ENCODE measurements at places on chromosomes 12 and 14.

GRCh38 chr12:77746096-77746495 is 84.6 kb upstream of the NAV3 start:
- no peak for DNase-seq

DNA sequence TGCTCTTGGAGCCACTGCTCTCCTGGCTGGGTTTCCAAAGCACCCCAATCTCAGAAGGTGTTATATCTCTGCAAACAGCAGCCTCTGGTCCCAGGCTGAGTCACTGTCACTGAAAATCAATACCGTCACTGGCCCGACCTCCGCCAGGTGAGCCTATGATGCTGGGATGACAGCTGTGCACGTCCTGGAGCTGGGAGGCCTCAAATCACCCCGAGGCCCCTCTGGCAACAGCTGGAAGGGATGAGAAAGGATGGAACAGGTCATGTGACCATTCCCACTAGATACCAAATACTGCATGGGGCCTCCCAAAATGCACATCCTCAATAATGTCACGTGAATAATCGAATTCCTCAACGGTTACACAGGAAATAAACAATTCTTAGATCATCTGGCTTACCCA is 190.8 kb downstream of the TTC7B start:
- DNase-seq: peak; percentile 23

GRCh38 chr12:4719821-4720636 is at the start of gene GALNT8:
TSS of gene GALNT8 (plus strand) at chr12:4720400. CDS start at chr12:4720678, 278 bp downstream.
- no peak for DNase-seq

DNA sequence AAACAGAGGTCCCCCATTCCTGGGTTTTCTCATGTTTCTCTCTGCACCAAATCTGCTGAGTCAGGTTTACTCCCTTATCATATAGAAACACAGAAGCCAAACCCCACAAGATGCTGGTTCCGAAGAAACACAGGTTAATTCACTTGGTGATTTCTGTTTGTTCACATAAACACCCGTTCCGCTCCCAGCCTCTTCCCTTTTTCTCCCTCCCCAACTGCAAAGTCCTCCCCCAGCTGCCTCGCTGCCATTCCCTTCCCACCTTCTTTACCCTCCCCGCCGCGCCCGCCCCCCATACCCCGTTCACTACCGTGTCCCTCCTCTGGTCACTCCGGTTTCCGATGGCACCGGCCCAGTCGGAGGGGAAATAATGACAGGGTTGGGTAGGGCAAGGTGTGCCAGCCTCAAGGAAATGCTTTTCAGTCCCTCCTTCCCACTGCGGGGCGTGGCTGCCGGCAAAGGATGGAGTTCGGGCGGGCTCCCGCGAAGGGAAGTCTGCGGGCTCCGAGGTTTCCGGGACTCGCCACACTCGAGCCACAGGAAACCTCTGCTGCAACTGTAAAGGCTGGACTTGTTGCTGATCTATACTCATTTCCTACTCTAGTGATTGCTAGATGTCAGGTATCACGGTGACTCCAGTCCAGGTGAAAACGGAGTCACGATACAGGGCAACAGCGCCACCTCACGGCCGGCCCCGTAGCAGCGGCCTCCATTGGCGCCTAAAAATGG is at the start of gene STYK1:
STYK1 (minus strand) TSS at position 394 of the 726 bp plus-strand sequence. CDS start 39,434 bp downstream, outside the sequence.
- peak; percentile 45 for DNase-seq

- no peak for DNase-seq
These were observed 396.0 kb upstream of the PRICKLE1 start for GRCh38 chr12:42985506-42985905.

DNA sequence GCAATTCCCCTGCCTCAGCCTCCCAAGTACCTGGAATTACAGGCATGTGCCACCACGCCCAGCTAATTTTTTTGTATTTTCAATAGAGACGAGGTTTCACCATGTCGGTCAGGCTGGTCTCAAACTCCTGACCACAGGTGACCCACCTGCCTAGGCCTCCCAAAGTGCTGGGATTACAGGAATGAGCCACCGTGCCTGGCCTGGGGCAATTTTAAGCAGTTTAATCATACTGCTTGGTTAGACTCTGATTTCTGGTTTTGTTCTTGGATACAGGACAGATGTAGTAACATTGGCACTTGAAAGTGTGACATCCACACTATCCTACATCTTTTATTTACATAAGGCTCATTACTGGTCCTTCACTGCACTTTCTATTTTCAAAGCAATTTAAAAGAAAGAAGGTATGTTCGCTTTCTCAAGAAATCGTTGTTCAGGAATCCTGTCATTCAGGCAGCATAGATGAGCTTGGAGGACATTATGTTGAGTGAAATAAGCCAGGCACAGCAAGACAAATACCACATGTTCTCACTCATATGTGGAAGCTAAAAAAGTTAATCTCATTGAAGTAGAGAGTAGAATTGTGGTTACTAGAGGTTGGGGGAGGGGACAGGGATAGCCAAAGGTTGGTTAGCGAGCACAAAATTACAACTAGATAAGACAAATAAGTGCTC is 4.0 kb upstream of the NUAK1 start:
- DNase-seq: no peak

DNA sequence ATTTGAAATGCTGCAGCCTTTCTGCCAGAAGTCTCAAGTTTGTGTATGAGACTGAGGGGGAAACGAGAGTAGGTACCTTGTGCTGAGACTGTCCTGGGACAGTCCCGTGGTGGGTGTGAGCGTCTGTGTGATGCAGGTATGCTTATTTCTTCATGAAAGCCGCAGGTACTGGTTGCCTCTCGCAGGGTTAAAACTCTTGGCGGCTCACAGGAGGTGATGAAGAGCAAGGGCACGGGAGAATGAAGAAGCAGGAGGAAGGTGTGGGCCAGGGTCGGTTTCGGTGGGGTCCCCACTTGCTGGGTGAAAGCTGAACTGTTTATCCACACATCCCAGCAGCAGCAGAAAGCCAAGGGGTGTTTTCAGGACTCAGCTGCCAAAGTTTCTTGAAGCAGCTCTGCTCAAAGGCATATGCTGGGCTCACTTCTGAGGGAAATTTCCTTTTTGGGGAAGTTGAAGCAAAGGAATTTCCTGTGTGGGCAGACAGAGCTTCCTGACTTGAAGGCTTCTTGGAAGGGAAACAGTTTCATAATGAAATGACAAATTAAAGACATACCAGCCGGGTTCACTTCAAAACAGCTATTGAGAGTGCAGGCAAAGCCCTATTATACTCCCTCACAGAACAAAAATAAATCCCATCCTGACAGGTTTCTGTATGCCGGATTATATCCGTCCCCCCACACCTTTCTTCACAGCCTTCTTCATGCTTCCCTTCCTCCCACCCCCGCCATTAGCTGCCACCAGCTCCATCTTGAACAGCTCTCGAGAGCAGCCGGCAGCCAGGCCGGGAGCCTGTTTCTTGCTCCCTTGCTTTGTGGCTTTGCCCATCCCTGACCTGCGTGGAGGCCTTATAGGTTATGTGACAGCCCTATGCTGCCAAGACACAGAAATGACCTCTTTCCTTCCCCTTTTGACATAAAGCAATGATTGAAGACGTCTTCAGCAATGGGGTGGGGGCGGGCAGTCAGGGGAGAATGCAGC is 116.6 kb downstream of the ETV6 start:
- DNase-seq: peak; percentile 9

DNA sequence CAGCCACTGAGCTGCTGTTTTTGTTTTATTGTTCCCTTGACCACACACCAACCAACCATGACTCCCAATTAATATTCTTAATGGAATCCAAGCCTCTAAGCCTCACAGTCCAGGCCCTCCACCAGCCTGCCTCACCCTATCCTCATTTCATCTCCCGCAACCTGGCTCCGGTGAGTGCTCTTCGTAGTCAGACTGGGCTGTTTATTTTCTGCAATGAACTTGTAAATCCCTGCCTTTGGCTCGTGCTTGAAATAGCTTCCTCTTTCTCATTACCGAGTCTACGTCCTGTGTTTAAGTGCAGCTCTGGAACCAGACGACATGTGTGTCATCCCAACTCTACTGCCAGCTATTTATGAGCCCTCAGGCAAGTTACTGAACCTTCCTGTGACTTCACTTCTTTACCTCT is 12.4 kb upstream of the ETFBKMT start:
- no peak for DNase-seq

Data from HS-5 (cell line).